ENCODE measurements at places on chromosomes 2 and 18.

DNA sequence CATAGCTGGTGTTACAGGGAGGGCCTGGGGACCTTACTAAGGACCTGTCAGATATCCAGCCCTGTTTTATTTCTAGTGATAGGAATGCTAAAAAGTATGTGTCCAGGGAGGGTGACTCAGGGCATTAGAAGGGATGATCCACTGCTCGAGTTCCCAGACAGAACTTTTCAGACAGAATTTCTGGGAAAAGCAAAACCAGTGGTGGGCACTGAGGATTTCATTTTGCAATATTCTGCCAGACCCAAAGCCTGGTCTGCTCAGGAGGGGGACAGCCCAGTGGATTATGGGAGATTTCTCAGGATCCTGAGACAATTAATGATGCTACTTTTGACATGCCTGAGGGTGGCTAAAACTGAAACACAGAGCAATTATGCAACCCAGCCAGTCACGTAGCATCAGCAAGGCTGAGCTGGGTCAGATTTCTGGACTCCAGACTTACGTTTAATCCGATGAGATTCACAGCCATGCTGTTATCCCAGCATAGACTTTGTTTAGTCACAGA lies 4.7 kb upstream of the KCNE4 start:
- DNase-seq, result no peak

GRCh38 chr2:188076149-188077056 lies 215.3 kb upstream of the GULP1 start:
- no peak for DNase-seq

- peak; percentile 25 for DNase-seq
These were observed 33.2 kb upstream of the FOSL2 start for GRCh38 chr2:28359222-28360057.

DNA sequence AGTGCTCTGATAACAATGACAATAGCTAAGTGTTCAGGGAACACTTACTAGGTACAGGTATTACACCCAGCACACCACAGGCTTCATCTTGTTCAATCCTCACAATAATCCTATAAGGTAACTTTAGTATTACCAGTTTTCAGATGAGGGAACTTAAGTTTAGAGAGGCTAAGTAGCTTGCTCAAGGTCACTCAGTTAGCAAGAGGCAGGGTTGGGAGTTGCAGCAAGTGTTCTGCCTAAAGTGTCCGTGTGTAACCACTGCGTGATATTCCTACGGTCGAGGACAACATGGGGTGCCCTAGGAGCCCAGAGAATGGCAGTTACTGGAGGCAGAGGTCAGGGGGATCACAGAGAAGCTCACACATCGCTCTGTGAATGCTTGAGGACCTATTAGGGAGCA lies 30.2 kb upstream of the EGR4 start:
- no peak for DNase-seq

GRCh38 chr2:458425-458815 lies 170.5 kb upstream of the ALKAL2 start:
- DNase-seq, result no peak

DNA sequence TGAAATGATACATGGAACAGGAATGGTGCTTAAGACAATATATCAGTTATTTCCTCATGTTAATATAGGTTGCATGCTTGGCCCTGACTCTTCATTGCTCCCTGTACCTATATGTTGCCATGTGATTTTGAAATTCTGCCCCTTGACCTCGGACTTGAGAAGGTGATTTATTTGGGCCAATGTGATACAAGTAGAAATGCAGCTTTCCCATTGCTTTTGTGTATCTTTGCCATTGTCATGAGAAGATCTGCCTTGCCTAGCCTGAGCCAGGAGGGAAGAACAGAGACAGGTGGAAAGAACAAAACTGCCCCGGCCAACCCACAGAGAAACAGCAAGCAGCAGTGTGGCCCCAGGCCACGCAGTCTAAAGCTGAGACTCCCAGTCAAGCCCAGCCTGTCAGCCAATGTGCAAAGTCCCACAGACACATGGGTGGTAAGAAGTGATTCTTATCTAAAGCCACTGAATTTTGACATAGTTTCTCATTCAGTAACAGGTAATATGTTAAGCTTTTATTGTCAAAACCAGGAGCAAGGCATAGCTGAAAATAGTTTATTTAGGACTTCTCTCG lies 245.7 kb upstream of the RND3 start:
- DNase-seq, result no peak

GRCh38 chr2:119136093-119136492 lies 22.5 kb downstream of the C1QL2 start:
- no peak for DNase-seq

GRCh38 chr2:27091746-27092695 lies 5.4 kb downstream of the KHK start:
- DNase-seq, result no peak

GRCh38 chr2:201888426-201888800 lies 82.1 kb downstream of the CDK15 start:
- no peak for DNase-seq

GRCh38 chr18:49669403-49669802 lies 107.5 kb downstream of the LIPG start:
- no peak for DNase-seq

DNA sequence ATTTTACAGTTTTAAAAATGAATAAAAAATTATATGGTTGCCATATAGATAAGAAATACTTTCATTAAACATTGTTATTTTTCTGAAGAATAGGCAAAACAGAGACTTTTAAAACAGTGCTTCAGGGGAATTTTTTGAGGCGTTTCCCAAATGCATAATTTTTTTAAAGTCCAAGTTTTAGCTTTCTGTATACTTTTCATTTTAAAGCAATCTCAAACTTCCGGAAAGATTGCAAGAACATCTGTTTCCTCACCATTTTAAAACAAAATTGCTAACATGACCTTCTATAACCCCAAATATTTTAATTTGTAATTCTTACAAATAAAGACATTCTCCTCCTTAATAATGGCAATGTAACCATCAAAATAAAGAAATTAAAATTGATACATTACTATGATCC lies 15.1 kb upstream of the MBD2 start:
- no peak for DNase-seq

DNA sequence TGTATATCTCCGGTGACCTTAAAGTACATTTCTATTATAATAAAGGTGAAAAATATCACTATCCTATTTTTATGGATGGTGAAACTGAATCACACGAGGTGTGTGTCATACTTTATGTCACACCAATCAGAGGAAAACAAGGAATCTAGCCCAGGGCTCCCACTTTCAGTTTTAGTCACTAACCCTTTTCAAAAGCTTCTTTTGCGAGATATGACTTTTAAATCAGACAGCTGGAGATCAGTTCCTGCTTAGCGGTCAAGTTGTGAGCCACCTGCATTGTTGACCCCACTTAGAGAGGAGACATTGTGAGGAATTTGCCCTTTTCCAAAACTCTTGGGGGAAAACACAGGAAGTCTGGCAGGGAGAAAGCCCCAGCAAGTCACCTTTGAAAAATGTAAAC lies 70.5 kb downstream of the CPS1 start:
- DNase-seq, result no peak

DNA sequence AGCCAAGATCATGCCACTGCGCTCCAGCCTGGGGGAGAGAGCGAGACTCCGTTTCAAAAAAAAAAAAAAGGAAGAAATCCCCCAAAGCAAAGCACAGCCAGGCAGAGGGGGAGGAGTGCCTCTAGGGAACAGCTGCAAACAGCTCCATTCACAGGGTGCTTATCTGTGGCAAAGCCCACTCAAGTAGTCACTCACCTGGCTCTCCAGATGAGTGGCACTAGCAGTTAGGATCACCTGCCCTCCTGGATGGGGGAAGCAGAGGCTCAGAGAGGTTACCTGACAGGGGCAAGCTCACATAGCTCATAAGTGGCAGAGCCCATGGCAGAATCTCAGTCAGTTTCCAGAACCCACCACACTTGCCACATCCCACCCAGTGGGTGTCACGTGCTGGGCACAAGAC lies 30.3 kb downstream of the TFCP2L1 start:
- no peak for DNase-seq

DNA sequence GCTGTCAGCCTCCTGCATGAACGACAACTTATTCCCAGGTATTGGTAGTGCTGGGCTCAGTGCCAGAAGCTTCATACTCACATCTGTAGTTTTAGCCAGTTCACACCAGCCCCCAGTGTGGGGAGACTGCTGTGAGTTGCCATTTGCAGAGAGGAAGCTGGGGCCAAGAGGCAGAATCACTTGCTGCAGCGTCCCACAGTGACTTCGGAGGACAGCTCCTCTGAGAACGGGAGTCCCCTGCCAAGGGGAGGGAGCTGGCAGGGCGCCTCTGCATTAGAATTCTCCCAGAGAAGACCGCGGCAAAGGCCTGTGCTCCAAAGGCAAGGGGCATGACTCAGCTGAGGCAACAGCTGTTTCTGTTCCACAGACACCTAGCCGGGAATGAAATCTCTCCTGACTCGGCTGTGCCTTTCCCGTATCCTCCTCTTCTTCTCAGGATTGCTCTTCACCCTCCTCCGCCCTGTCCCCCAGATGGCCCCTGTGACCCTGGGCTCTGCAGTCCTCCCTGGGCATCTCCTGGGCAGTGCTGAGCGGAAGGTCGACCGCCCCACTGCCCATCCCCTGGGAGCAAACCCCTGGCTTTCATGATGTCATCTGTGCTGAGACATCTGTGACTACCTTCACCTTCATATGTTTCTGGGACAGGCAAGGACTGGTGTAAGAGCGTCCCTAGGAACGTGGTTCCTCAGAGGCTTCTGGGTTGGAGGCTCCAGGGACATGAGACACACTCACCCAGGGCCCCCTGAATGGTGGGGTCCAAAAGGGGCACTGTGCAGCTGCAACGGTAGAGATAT lies 18.0 kb downstream of the MAL start:
- DNase-seq, result no peak

DNA sequence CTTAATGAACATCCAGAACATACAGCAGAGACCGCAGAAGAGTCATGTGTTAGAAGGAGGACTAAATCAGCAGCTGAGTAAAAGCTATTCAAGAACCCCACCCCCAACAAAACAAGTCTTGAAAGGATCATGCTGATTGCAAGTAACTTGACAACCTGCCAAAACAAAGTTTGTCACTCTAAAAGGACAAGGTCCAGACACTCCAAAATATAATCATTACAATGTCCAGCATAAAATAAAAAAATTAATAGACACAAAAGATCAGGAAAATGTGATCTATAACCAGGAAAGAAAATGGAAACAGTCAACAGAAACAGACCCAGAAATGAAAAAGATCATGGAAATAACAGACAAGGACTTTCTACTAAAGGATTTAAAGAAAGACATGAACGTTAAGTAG lies 28.5 kb downstream of the CCDC88A start:
- DNase-seq, result no peak

DNA sequence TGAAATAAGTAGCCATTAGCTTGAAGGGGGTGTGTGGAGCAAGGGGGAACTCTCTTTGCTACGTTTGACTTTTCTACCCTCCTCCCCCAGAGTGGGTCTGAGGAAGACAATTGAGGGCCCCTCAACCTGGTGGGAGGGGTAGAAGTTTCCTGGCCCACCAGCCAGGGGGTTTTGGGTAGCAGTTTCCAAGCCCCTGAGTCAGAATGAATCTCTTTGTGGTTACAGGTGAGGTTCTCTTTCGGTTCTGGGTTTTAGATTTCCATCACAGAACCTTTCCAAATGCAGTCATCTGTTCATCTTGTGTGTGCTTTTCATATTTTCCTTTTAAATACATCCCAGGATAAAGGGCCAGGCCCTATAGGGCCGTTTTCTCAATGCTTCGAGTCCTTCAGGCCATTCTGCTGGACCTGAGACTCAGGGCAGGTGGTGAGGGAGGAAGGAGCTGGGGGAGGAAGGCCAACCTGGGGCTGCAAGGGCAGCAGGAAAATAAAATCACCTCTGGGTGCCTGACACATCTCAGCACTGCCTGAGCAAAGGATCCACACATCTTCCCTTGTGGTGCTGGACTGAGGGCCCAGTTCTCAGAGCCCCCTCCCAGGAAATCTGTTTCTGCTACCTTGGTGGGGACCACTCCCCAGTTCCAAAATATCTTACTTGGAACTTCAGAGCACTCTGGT lies 4.7 kb downstream of the LBH start:
- no peak for DNase-seq

DNA sequence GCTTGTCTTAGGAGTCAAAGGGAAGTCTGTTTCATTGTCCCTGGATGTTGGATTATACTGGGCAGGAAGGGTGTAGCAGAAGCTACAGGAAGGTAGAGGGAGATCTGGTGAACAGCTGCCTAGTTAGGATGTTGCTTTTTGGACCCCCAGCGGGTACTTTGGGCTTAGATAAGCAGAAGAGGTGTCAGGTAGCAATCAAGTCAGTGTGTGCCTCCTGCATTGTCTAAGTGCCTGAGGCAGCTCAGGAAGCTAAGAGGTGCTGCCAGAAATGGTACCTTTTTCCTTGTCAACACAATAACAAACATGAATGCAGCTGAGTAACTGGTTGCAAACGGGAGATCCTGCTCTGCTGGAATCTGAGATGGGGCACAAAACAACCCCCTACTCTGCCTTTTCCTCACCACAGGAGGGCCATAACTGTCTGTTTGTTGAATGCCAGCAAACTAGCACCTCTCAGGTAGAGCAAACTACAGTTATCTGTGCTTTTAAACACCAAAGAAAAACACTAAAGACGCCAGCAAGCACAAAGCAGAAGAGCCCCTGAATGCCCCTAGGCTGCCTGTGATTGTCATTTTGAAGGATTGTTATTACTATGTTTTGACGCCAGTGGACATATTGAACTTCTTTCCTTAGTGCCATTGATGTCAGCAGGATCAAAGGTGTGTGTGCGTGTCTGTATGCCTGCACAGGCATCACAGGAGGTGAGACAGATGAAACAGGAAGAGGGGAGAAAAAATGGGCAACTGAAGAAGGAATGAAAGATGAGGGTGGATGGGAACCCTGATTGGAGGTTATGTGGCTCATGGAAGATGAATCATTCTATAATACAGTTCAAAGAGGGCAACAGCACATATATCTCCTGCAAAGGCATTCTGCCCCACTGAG lies 151.4 kb downstream of the ETAA1 start:
- no peak for DNase-seq

DNA sequence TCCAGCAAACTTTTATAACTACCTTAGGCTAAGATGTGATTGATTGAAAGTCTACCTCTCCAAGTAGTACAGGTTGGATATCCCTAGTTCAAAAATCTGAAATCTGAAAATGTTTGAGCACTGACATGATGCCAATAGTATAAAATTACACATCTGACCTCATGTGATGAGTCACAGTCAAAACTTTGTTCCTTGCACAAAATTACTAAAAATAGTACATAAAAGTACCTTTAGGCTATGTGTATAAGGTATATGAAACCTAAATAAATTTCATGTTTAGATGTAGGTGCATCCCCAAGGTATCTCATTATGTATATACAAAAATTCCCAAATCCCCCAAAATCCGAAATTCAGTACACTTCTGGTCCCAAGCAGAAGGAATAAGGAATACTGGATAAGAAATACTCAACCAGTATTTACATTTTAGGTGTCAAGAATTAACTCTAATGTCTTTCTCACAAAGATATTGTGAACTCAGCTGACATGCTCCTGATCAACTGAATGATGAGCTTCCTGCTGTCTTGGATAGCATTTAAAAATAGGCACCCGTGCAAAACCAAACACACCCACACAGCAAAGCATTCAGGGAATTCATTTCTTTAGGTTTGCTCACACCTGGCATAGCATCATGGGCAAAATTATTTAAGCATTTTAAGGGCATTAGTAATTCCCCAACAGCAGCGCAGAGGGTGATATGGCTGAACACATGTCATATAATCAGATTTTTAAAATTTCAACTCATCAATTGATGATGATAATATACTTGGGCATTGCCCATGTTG lies 497.4 kb upstream of the MEIS1 start:
- no peak for DNase-seq

GRCh38 chr2:216588861-216589710 lies 44.1 kb upstream of the IGFBP2 start:
- no peak for DNase-seq

GRCh38 chr2:111207851-111208250 lies 87.1 kb downstream of the BCL2L11 start:
- DNase-seq, result no peak

- no peak for DNase-seq
These were observed 18.0 kb downstream of the MBP start for GRCh38 chr18:77114415-77115191.

Data from stimulated activated CD4-positive, alpha-beta T cell treated with anti-CD3 and anti-CD28 coated beads, Interleukin-1b, Interleukin-23, amount 100 ng/mL, for 1 hour (primary cell).